ENCODE measurements at places on chromosomes 2 and 18. TPM values are rescaled to one million over a fixed set of nuclear protein-coding genes. Genes with fewer than 3 reads are reported as not detected.

GRCh38 chr2:10192392-10193015 lies 70.0 kb downstream of the RRM2 start:
- H3K36me3 ChIP-seq, result no peaks in the 10 kb centered on the region
- no peaks in the 10 kb centered on the region for H3K27me3 ChIP-seq
- no peaks in the 10 kb centered on the region for H3K4me1 ChIP-seq
- no peak overlapping the region for H3K4me3 ChIP-seq

GRCh38 chr2:64644458-64645382 lies 9.0 kb downstream of the SERTAD2 start:
- peak overlapping the region; percentile 87 for H3K27ac ChIP-seq
- peaks cover 29% of the 10 kb centered on the region for H3K4me1 ChIP-seq
- no peaks in the 10 kb centered on the region for H3K27me3 ChIP-seq

DNA sequence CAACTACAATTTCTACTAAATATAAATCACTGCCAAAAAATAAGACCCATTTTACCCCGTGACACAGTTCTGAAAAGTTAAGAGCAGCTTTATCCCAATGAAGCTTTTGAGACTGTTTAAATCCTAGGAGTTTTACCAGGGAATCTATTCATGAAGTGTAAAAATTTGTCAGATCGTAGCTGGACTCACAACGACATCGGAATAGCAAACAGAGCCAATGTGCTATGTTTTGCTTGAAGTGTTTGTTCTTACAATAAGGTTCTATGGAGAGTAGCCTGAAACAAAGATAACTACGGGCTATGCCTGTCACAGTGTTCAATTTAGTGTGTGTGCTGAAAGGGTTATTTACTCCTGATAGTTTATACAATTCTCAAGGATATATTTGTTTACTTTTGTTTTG lies 78.5 kb upstream of the L3MBTL4 start:
- H3K36me3 ChIP-seq, result no peaks in the 10 kb centered on the region
- no peak for DNase-seq
- H3K27ac ChIP-seq, result no peak overlapping the region

DNA sequence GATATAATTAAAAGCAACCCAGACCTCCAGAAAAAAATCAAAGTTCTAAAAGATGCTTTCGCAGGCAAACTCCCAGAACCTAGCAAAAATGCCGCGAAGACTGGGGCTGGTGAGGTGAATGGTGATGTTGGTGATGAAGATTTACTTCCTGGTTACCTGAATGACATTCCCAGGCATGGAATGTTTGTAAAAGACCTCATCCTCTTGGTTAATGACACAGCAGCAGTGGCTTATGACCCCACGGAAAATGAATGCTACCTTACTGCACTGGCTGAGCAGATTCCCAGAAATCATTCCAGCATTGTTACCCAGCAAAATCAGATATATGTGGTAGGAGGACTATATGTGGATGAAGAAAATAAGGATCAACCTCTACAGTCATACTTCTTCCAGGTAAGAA lies 994 bp downstream of the KLHL41 start:
- H3K27me3 ChIP-seq, result no peaks in the 10 kb centered on the region
- peaks cover 13% of the 10 kb centered on the region for H3K4me1 ChIP-seq
- H3K4me3 ChIP-seq, result no peak overlapping the region
- no peak overlapping the region for H3K27ac ChIP-seq
- no peaks in the 10 kb centered on the region for H3K36me3 ChIP-seq
- DNase-seq, result no peak

DNA sequence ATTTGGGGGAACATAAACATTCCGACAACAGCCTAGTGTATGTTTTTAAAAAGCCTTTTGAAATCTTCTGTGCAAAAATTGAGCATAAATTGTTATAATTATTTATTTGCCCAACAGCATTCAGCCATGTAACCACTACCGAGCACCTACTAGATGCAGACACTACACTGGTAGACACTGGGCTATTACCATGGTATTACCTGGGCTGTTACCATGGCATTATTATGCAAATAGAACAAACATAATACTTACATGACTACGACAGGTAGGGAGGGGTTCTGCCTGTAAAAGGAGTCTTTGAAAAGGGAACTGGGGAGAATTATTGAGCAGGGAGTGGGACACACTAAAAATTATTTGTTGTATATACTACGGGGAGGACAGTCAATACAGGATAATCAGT lies 116.4 kb downstream of the MREG start:
- H3K36me3 ChIP-seq, result no peaks in the 10 kb centered on the region
- H3K27me3 ChIP-seq, result no peaks in the 10 kb centered on the region
- no peak for DNase-seq
- H3K27ac ChIP-seq, result no peak overlapping the region
- no peak overlapping the region for H3K4me3 ChIP-seq
- no peaks in the 10 kb centered on the region for H3K4me1 ChIP-seq

- peaks cover 24% of the 10 kb centered on the region for H3K36me3 ChIP-seq
- no peak overlapping the region for H3K4me3 ChIP-seq
- no peak overlapping the region for H3K27ac ChIP-seq
- H3K4me1 ChIP-seq, result peaks cover 29% of the 10 kb centered on the region
- DNase-seq, result peak; percentile 45
Measured at GRCh38 chr2:187497858-187498463, 49.9 kb upstream of the CALCRL start.

- H3K4me3 ChIP-seq, result no peak overlapping the region
- H3K4me1 ChIP-seq, result peaks cover 4% of the 10 kb centered on the region
- no peak overlapping the region for H3K27ac ChIP-seq
- DNase-seq, result no peak
Measured at GRCh38 chr2:174053355-174054151, 88.4 kb upstream of the SP3 start.

GRCh38 chr2:47255794-47256193 lies 100.7 kb upstream of the STPG4 start:
- no peaks in the 10 kb centered on the region for H3K36me3 ChIP-seq
- no peaks in the 10 kb centered on the region for H3K4me1 ChIP-seq
- no peaks in the 10 kb centered on the region for H3K27me3 ChIP-seq
- H3K27ac ChIP-seq, result no peak overlapping the region
- DNase-seq, result no peak
- no peak overlapping the region for H3K4me3 ChIP-seq

Gene CRYGC
- polyA plus RNA-seq, result not detected

DNA sequence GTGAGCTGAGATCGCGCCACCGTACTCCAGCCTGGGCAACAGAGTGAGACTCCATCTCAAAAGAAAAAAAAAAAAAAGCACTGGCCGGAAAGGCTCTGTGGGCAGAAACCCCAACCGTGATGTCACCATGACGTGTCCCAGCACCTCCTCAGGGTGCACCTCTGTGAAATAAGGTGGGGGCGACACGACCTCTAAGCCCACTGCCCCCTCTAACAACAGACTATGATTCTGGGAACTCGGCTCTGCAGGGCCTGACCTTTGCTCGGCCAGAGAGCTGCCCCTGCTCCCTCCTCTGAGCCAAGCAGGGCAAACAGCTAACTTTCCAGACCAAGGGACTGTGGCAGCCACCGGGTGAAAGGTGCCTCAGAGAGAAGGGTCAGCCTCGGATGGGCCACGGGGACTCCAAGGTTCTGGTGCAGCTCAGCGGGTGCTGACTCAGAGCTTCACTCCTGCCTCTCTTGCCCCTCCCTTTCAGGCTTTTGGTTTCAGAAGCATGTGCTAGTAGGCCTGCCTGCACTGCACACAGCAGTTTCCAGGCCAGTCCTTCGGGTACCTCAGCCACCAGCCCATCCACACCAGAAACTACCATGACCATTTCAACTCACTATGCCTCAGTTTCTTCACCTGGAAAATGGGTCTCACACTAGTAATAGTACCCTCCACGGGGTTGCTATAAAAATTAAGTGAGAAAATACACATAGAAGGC lies 8.0 kb downstream of the TMBIM1 start:
- peak overlapping the region; percentile 15 for H3K27ac ChIP-seq

- no peaks in the 10 kb centered on the region for H3K36me3 ChIP-seq
- H3K4me3 ChIP-seq, result no peak overlapping the region
- no peak overlapping the region for H3K27ac ChIP-seq
- H3K27me3 ChIP-seq, result no peaks in the 10 kb centered on the region
- H3K4me1 ChIP-seq, result no peaks in the 10 kb centered on the region
Measured at GRCh38 chr2:49175831-49176230, 21.5 kb upstream of the FSHR start.

- H3K4me3 ChIP-seq, result no peak overlapping the region
- no peaks in the 10 kb centered on the region for H3K4me1 ChIP-seq
- no peaks in the 10 kb centered on the region for H3K27me3 ChIP-seq
- DNase-seq, result no peak
Measured at GRCh38 chr2:187656123-187656522, 101.9 kb upstream of the TFPI start.

Gene MYO5B
- polyA plus RNA-seq, result 0.40 TPM

DNA sequence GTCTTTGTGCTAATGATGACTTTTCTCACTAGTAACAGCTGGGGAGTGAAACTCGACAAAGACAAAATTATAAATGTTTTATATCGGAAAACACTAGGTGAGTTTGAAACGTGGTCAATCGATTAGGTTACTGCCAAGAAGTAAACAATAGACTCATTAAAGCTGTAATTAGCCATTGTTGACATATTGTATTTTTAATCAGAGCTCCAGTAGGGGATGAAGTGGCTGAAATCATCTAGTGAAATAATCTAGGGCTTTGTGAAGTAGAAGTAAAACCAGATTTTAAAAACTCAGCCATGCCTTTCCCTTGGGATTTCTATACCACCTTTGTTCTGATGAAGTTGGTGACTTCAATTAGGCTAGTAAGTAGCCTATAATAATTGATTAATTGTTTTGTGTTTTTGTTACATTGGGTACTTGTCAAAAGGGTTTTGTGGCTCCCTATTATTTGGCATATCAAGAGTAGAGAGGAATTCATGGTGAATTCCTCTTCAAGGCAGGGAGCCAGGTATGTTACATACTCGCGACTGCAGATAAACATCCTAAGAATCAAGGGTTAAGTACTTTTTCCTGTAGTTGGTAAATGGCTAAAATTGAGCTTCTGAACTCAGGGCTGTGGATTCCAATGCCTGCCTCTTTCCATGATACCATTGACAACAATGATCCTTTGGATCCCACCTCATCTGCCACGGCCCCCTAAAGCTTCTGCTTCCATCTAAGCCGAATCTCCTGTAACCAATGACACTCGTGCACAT lies 31.6 kb downstream of the RAB27B start:
- H3K36me3 ChIP-seq, result no peaks in the 10 kb centered on the region
- no peaks in the 10 kb centered on the region for H3K27me3 ChIP-seq
- H3K27ac ChIP-seq, result no peak overlapping the region
- DNase-seq, result no peak

- DNase-seq, result no peak
- no peak overlapping the region for H3K27ac ChIP-seq
- H3K4me3 ChIP-seq, result no peak overlapping the region
- no peaks in the 10 kb centered on the region for H3K4me1 ChIP-seq
Measured at GRCh38 chr2:205792908-205793307, 110.6 kb downstream of the NRP2 start.

- no peaks in the 10 kb centered on the region for H3K4me1 ChIP-seq
- H3K4me3 ChIP-seq, result no peak overlapping the region
- no peak overlapping the region for H3K27ac ChIP-seq
Measured at GRCh38 chr18:36464126-36464651, 166.7 kb downstream of the FHOD3 start.

- no peaks in the 10 kb centered on the region for H3K4me1 ChIP-seq
- H3K27ac ChIP-seq, result no peak overlapping the region
- H3K36me3 ChIP-seq, result no peaks in the 10 kb centered on the region
Measured at GRCh38 chr18:25931126-25931525, 159.3 kb downstream of the SS18 start.
